Fibroblast of skin of left biceps (primary cell): ENCODE measurements at places on chromosomes 16 and 17.

DNA sequence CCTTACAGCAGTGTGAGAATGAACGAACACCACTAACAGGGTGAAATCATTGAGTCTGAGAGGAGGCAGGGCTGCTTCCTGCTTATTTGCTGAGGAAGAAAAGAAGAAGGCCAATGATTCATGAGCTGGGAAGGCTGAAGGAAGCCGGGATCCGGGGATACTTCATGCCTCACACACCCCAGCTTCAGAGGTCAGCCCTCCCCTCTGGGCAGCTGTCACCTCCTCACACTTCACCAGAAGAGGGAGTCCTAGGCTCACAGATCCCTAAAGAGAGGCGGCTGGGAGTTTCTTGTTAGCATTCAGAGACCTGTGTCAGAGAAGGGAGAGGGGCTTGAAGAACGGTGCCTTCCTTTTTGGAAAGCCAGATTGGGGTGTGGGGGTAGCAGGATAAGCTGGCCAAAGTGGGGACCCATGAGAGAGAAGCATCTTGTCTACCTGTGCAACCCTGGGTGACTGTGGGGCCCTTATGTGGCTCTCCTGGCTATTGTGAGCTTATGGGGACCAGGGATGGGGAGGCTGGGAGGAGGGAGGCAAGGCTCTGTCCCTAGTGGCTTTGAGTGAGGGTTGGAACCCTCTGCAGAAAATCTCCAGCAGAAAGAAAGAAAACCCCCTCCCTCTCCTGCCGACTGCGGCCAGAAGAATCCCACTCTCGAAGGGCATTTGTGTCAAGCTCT is 94.6 kb downstream of the RGS9 start:
- DNase-seq: peak; percentile 60

DNA sequence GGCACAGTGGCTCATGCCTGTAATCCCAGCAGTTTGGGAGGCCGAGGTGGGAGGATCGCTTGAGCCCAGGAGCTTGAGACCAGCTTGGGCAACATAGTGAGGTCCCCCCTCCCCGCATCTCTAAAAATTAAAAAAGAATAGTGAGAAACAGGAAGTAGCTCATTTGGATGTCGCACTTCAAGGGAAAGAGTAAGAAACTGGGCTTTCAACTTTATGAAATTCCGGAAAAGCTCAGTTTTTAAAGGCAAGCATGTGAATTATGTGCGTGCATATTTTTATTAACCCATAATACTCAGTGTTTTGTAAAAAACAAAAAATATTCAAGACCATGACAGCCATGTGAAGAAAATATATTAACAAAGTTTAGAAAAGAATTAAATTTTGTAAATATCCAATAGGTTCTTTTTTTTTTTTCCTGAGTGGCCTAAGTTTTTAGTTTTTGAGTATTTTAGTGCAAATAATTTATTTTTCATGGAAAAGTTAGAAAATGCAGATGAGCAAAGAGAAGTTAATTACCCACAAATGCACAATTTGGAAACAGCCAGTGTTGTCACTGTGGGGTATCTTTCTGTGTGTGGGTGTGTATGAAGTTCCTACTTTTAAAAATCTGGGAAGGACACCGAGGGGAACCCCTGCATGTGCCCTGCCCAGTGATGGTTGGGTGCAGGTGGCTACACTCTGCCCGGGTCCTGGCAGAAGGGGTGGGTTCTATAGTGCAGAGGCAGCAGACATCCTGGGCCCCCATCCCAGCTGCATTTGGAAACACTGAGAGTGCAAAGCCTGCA is 40.0 kb downstream of the CIBAR2 start:
- DNase-seq: no peak

- no peak for DNase-seq
These were observed 1570.0 kb upstream of the GOT2 start for GRCh38 chr16:60304066-60304465.

DNA sequence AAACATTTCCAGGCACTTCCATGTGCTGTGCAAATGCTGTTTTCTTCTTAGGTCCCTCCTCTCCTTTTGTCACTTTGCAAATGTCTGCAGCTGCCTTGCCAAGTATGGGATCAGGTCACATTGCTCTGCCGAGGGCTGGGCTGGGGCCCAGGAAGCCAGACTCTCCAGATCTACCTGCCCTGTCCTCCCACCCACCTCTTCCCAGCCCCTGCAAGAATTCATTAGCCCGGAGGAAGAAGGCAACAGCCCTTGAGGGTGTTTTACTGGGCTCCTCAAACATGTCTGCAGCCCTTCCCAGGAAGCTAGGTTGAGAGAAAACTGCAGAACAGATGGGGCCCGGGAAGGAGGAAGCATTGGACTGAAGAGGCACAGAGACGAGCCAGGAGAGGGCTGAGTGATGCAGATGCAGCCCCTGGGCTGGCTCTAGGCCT is 47.1 kb downstream of the WSB1 start:
- DNase-seq: no peak

DNA sequence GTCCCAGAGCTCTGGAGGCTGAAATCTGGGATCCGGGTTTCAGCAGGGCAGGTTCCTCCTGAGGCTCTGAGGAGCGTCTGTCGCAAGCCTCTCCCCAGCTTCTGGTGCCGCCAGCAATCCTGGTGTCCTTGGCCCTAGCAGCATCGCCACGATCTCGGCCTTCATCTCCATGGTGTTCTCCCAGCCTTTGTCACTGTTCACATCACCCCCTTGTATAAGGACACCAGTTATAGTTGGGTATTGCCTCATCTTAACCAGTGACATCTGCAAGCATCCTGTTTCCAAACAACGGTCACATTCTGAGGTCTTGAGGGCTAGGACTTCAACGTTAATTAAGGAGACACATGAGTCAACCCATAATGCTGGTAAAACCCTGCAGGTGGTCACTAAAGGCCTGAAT is 2.8 kb upstream of the PPP1R27 start:
- DNase-seq: no peak

- DNase-seq: no peak
These were observed 27.2 kb downstream of the RPH3AL start for GRCh38 chr17:325270-326009.

DNA sequence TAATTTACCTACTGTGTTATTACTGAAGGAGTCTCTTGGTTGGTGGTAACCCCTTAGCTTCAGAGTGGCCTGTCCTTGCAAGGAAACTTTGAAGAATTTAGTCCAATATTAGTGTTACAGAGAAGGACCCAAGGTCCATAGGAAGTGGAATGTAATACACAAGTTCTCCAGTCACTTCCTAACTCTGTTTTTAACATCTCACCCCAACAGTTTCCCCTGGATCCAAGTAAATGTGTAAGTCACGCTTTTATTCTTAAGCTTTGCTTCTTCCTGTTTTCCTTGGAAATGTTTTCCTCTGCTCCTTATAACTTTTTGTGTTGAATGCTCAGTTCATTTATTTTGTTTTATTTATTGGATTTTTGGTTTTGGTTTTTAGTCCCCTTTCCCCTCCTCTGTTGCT is 25.9 kb upstream of the RPRML start:
- DNase-seq: no peak

GRCh38 chr16:25073854-25074253 is 37.7 kb upstream of the LCMT1 start:
- DNase-seq: no peak

- DNase-seq: peak; percentile 76
These were observed 383.4 kb downstream of the CDH11 start for GRCh38 chr16:64738321-64738960.

- no peak for DNase-seq
These were observed 331 bp upstream of the CCDC92B start for GRCh38 chr17:2749784-2750181.

- DNase-seq: no peak
These were observed 40.5 kb downstream of the ATP2C2 start for GRCh38 chr16:84408856-84409255.

DNA sequence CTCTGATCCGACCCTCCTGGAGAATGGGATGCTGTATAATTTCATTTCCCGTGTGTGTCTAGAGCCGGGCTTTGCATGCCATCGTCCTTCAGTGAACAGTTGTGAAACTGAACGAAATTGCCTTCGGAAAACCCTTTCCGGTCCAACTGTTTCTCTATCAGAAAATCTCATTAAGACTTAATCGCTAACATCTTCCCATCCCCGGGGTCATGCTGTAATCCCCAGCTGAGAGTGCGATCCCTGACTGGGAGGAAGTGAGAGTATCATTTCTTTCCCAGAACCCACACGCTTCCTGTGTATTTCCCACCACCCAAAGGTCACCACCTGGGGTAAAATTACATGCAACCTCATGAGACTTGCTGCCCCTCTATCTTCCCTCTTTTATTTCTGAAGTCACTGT is 75.6 kb upstream of the RBFOX1 start:
- no peak for DNase-seq

- DNase-seq: no peak
These were observed 11.7 kb upstream of the LLGL1 start for GRCh38 chr17:18213666-18214270.

GRCh38 chr17:50149417-50150353 is 792 bp downstream of the PPP1R9B start:
- no peak for DNase-seq

DNA sequence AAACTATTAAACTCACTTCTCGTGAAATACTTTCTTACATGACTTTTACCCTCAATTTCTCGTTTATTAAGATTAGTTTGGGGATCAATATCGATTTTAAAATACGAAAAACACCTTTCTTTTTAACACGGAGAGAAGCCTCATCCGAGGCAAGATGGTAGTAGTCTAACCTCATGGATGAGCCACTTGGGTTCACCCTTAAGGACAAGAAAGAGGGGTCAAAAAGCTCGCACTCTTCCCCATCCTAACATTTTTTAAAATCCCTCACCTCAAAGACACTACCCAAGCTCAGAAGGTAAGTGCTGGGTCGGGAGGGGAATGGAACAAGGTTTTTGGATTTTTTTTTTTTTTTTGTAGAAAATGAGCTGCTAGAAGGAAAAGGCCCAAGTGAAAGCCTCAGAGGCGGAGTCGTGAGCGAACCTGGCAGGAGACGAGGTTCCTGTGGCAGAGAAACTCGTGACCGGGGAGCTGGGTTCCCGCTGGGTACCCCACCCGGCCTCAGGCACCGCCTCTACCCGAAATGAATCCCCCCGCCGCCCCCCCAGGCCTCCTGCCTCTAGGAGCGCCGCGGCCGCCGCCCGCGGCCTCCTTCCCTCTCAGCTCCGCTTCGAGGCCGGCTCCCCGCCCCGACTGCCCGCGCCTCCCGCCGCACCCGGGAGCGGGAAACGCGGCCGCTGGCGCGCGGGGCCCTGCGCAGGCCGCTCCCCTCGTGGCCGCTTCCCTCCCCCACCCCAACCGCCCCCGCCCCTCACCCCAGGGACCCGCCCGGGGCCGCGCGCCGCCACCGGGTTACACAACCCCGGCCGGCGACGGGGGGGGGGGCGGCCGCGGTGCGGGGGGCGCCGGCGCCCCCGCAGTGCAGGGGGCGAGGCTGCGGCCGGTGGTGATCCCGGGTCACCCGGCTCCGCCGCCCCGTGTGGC is 1.6 kb downstream of the NUFIP2 start:
- DNase-seq: no peak

GRCh38 chr16:49600536-49600935 is 226.9 kb downstream of the C16orf78 start:
- DNase-seq: no peak

DNA sequence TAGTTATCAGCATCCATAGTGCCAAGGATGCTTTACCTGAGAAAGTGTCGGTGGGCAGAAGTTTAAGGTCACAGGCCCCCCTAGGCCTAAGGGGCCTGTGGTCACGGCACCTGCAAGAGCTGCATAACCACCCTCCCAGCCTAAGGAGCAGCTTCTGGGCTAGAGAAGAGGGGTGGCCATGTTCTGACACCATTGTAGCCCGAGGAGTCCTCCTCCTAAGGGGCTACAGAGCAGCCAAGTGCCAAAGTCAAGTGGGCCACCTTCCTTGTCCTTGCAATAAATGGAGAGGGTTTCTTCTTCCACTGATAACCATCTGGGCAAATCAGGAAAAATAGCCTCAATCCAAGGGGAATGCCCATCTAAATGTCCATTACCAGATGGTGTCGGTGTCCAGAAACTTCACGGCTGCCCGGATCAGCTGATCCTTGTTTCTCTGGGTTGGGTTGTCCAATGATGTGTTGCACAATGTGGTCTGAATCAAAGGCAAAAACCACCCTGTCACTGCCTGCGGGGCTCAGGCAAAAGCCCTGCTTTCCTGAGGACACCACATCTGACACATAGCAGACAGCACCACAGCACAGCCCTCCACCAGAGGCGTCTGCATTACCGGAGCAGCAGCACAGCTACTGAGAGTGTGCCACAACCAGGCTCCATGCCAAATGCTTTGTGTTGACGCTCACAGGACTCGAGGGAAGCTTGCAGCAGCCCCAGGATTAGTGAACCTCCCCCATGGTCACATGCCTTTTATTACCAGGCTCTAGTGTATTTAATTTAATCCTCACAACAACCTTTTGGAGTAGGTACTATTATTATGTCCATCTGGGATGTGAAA is 12.8 kb downstream of the ATPAF2 start:
- DNase-seq: peak; percentile 30

GRCh38 chr17:43442711-43443110 is 41.1 kb upstream of the DHX8 start:
- no peak for DNase-seq

DNA sequence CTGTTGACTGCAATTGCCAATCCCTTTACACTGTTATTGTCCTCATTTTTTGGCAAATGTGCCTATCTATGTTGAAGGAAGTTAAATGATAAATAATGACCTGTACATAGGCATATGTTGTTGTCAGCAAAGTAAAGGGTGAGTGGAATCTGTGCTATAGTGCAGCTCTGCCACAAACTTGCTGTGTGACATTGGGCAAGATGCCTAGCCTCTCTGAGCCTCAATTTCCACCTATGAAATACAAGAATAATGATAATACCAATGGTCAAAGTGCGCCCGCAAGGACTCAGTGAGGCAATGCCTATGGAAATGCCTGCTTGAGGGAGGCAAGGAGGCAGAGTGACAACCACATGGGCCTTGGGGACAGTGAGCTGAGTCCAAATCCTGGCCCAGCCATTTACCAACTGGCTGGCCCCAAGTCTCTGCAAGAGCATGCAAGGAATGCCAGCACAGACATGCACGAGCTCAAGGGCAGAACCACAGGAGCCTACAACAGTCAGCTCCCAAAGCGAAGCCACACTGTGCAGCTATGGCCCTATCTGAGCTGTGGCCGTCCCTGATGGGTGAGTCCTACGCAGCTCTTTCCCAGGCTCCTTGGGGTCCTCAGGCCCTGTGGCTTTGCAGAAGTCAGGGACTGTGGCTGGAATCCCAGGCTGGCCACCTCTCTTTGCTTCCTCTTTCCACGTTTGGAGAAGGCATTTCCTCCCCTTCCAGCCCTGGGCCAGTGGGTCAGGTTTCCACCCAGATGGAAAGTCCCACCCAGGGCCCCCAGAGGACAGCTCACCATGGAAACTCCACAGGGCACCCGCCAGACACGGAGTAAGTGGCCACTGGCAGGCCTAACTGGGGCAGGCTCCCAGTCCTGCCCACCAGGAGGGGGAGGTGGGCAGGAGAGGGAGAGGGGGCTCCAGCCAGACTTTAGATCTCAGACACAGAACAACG is 82.1 kb downstream of the ZNF423 start:
- DNase-seq: no peak
